ENCODE measurements at places on chromosomes 4 and X.

GRCh38 chr4:54384152-54384551, 155.1 kb downstream of the PDGFRA start:
- DNase-seq = no peak

DNA sequence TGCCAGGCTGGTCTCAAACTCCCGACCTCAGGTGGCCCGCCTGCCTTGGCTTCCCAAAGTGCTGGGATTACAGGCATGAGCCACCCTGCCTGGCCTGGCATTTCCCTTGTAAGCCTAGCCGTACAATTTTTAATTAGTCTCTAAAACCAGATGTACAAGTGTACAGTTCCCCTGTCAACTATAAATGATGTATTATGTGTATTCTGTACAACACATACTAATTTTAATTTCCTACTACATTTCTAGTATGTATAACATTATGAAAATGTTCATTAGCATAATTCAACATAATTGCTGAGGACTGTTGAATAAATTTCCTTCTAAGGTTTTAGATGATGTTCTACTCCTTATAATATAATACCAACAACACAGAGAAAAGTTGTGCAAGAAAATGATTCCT, 27.8 kb downstream of the TBC1D1 start:
- DNase-seq = no peak

GRCh38 chr4:76581077-76581962, 146.3 kb downstream of the SHROOM3 start:
- no peak for DNase-seq

- DNase-seq = peak; percentile 27
Measured at GRCh38 chr4:123390846-123391456, 5.6 kb upstream of the SPRY1 start.

DNA sequence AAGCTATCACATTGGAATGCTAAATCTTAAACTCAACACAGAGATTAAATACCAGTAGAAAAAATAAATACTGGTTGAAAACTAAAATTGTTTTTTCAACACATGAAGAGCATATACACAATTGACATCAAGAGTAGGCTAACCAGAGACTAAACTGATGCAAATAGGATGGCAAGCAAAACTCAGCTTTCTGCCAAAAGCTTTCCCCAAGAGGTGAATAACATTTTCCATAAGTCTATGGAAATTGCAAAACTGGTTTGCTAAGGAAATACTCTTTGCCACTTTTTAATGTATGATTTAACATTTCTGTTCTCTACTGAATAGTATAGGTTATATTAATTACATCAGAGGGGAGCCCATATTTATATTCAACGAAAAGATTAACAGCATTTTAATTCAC, 23.8 kb downstream of the IQCM start:
- no peak for DNase-seq

GRCh38 chr4:87029356-87029755, 94.5 kb downstream of the AFF1 start:
- DNase-seq = no peak

- DNase-seq = no peak
Measured at GRCh38 chr4:107391630-107392028, 328.4 kb downstream of the PAPSS1 start.

DNA sequence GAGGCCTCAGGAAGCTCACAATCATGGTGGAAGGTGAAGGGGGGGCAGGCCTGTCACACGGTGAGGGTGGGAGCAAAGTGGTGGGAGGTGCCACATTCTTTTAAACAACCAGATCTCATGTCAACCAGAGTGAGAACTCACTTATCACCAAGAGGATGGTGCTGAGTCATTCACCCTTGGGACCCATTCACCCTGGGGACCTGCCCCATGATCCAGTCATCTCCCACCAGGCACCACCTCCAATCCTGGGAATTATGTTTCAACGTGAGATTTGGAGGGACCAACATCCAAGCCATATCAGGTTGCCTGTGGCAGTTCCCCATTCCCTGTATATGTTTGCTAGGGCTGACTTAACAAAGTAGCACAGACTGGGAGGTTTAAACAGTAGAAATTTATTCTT, 318.4 kb upstream of the CLNK start:
- no peak for DNase-seq

DNA sequence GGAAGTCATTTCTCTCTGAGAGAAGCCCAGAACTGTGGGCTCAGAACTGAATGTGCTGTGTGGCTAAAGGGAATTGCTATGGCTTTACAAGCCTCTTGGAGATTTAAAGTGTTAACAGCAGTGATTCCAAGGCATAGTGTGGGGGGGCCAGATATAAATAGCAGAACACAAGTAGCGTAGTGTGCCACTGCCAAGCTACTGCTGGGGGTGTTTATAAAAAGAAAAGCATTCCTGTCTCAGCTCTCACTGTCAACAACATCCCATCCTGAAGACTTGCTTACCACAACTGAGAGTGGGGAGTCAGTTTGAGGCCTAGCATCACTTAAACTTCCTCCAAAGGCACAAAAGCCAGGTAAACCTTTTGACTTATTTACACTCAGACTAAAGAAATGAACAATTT, at the start of gene ART3:
Gene ART3, plus strand, starts transcription at position 242 of the 400 bp plus-strand sequence. CDS start 1,181 bp downstream, outside the sequence.
- DNase-seq = no peak

DNA sequence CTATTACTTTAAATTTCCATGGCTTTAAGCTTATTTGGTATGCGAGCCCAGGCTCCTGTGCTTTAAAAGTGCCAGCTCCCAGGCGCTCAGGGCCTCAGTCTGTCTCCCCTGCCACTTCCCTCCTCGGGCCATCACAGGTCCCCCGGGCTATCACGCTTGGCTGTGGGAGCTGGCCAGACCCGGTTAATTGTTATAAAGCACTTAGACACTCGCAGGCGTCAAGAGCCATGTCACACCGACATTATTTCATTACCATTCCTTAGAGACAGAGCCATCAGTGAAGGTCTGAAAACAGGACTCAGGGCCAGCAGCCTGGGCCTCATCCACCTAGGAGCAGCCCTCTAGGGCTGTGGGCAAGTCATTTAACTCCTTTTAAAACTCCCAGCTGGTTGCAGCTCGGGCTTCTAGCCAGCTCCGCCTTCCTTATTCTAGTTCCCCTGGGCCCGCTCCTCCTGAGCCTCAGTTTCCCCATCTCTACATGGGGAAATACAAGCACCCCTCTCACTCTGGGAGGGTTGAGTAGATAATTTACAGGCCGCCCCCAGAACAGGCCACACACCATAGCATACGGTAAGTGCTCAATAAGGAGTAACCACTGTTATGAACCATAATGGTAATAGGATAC, 99.0 kb downstream of the HMX1 start:
- no peak for DNase-seq

DNA sequence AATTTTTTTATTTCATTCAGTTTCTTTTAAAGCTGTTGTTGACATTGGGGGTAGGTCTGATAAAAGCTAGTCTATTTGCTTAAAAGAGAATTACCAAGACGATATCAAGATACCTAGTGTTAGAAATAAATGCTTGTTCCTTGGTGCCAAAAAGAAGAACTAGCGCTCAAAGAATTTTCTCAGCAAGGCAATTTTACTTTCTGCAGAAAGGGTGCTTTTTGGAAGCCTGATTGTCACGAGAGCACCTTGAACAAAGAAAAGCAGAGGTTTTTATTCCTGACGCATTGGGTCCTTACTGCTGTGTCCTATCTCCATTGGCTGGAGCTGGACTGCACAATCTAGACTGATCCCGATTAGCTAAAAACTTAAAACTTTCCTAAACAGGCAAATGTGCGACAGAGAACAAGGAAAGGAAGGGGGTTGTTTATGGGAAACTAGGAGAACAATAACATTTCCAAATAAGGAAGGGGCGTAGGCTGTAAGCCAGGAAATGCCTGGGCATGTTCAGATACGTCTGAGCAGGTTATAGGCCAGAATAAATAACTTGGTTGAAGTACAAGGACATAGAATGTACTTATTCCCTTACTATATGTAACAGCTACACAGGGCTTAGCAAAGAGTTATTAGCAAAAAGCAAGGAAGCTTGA, 50.3 kb upstream of the STPG2 start:
- DNase-seq = no peak

GRCh38 chrX:72245461-72246089, 6.7 kb upstream of the ERCC6L start:
- no peak for DNase-seq

- DNase-seq = no peak
Measured at GRCh38 chr4:117491516-117491915, 406.1 kb upstream of the TRAM1L1 start.

DNA sequence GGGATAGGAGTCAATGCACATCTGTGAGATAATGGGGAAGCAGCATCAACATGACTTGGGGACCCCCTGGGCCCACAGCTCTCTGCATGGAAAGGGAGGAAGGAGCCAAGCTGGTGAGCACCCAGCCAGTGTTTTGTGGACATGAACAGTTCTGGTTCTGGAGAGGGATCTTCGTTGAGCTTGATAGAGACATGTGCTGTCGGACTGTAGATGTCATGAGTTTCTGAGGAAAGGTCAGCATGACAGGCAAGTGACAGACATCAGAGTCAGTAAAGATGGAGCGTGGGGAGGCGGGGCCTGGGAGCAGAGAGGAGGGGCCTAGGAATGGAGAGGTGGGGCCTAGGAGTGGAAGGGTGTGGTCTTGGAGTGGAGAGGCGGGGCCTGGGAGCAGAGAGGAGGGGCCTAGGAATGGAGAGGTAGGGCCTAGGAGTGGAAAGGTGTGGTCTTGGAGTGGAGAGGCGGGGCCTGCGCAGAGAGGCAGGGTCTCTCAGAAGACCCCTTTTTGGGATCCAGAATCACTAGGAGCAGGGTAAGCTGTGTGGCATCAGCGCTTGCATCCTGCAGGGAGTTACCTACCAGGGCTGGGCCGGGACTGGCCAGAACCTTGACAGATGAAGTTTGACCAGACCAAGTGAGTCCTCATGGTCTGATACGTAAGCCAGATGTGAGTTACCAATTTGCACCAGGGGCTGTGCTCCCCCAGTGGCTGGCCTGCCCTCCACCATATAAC, 33.7 kb downstream of the PIGG start:
- DNase-seq = no peak

DNA sequence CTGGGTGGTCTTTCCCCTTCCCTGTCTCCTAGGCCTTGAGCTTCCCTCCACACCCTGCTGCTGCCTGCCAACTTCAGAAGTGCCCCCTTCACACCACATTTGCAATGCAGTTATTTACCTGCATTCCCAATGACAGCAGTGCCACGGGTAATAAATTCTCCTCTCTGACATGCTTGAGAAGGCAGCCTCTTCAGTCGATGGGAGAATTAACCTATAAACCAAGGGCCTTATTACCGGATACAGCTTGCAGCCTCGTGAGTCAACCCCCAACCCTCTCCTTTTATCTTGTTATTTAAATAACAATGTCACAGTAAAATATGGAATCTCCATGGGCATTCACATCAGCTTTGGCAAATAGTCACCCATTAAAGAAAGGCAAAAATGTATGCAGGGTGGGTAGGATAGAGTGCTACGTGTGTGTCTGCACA, 34.7 kb upstream of the LGI2 start:
- no peak for DNase-seq

DNA sequence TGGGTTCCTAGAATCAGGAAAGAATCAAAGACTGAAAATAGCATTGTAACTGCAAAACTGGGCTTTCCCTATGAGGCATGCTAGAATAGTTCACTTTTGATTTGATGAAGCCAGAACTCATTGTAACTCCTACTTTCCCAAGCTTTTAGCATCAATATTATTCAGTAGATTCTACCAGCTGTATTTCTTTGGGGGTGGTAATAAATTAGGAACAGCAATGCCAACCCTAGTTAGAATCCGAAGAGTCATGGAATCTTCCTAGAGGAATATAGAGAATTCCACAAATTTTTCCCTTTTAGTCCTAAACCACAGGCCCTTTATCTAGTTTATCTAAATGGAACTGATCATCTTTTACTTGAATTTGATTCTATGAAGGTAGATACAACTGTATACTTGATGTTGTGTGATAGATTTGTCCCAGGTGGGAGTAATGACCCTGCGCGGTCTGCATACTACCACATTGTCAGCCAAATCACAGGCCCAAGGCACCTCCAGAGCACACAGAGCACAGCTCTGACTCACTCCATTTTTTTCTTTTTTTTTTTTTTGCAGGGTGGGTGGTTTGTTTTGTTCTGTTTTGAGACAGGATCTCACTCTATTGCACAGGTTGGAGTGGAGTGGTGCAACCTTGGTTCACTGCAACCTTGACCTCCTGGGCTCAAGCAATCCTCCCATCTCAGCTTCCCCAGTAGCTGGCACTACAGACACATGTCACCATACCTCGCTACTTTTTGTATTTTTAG, 66.6 kb downstream of the EDNRA start:
- DNase-seq = no peak

DNA sequence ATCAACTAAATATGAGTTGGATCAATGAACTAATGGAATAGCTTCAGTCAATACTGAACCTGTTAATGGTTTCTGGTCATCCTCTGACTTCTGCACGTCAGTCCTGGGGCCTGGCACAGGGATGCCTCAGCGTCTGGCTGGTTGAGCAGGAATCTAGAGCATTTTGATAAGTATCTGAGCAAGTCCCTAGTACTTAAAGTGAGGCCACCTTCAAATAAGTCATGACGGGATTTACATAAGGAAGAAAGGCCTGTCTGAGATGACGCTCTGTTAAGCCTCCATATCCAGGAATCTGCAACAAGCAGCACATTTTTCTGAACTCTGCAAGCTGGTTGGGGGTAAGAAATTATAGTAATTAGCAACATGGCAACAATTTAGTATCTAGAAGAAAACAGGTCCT, 83.2 kb upstream of the TBC1D9 start:
- no peak for DNase-seq

DNA sequence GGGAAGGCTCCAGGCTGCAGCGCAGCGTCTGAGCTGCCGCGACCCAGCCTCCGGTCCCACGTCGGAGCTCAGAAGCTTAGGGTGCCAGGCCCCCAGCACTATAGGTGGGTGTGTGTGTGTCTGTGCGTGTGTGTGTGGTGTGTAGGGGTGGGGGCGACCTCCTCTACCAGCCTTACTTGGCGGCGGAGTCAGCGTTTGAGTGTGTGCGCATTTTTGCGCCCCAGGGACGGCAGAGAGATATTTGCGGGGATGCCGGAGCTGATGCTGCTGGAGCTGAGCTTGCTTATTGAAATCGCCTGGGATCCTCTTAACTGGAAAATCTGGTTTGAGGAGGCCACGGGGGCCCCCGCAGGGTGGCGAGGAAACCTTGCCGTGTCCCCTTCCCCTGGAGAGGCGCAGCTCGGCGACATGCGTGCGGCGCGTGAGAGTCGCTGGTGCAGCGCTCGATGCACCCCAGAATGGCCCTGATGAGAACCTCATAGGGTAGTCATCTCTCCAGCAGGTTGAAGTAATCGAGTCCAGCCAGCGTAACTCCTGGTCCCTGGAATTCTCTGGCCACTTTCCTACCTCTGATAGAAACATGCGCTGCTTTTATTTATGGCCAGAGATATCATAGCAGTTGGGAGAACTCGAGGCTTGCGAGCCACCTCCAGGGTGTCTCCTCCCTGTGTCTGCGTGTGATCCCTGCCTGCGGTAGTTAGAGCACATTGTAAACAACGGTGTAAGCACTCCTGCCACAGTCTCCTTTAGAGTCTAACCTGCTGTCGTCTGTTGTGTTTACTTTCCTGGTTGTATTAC, 2.7 kb downstream of the ADGRL3 start:
- no peak for DNase-seq
